ENCODE measurements at places on chromosomes 3 and 15. TPM values are rescaled to one million over a fixed set of nuclear protein-coding genes. Genes with fewer than 3 reads are reported as not detected.

The PRR20G gene
- not detected for total RNA-seq

The CNTN6 gene
- total RNA-seq: not detected

GRCh38 chr3:32423534-32423933 lies 31.9 kb downstream of the CMTM7 start:
- DNase-seq: no peak

The ACP3 gene
- total RNA-seq: not detected

DNA sequence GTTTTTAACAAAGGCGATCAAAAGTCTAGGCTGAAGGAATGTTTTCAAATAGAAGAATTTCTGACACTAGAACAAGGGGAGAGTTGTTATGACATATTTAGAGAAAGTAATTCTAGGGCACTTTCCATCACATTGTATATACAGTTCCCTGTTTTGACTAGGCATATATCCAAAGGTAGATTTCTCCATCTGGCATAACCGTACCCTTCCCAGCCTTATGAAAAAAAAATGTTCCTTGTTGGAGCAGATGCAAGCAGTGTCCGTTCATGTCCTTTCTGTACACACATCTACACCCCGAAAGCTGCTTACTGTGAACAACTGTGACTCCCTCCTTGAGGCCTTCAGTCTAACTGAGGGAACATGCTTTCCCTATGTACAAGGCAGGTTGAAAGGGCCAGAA lies 271.7 kb upstream of the GBE1 start:
- no peak for DNase-seq

GRCh38 chr3:192897005-192897404 lies 20.7 kb downstream of the MB21D2 start:
- DNase-seq: no peak

The ADAMTS9 gene
- total RNA-seq: not detected

GRCh38 chr15:61195116-61196002 lies 33.7 kb downstream of the RORA start:
- DNase-seq: no peak
